Myometrial cell (primary cell): ENCODE measurements at places on chromosomes 5 and 9. TPM values are rescaled to one million over a fixed set of nuclear protein-coding genes. Genes with fewer than 3 reads are reported as not detected.

FOXD4 gene
- not detected in 2 replicates for total RNA-seq

ABO gene
- total RNA-seq = not detected in 2 replicates

PCDHB4 gene
- total RNA-seq = not detected in 2 replicates

SLC27A6 gene
- under 0.01 and 0.18 TPM in 2 replicates for total RNA-seq

PTGDS gene
- total RNA-seq = 16.1 and 28.3 TPM in 2 replicates

ADAMTS6 gene
- total RNA-seq = 17.3 and 28.2 TPM in 2 replicates

LRRTM2 gene
- total RNA-seq = not detected in 2 replicates

CAMK2A gene
- 0.18 and 0.29 TPM in 2 replicates for total RNA-seq

LOX gene
- total RNA-seq = 73.8 and 87.9 TPM in 2 replicates

RANBP3L gene
- not detected in 2 replicates for total RNA-seq

GGTA1 gene
- total RNA-seq = not detected in 2 replicates

SPINK4 gene
- not detected in 2 replicates for total RNA-seq

CER1 gene
- total RNA-seq = not detected in 2 replicates

LCN15 gene
- total RNA-seq = not detected in 2 replicates

SPATA31D4 gene
- total RNA-seq = not detected in 2 replicates

STK32A gene
- under 0.01 TPM in 2 replicates for total RNA-seq

HAVCR2 gene
- not detected in 2 replicates for total RNA-seq

RANBP17 gene
- 7.2 and 30.7 TPM in 2 replicates for total RNA-seq

MAP1B gene
- total RNA-seq = 70.0 and 84.2 TPM in 2 replicates

AMBP gene
- total RNA-seq = not detected in 2 replicates

ACTBL2 gene
- 3.2 and 5.1 TPM in 2 replicates for total RNA-seq

LRRC19 gene
- total RNA-seq = not detected in 2 replicates

FOXD1 gene
- 0.53 TPM in 1 of 2 replicates, not detected in the other for total RNA-seq

TRIP13 gene
- total RNA-seq = 48.1 and 51.9 TPM in 2 replicates

ACOT12 gene
- 0.18 TPM in 1 of 2 replicates, not detected in the other for total RNA-seq

SPATA31A3 gene
- not detected in 2 replicates for total RNA-seq

GDA gene
- 0.18 TPM in 1 of 2 replicates, not detected in the other for total RNA-seq

AGXT2 gene
- not detected in 2 replicates for total RNA-seq

MZB1 gene
- total RNA-seq = 0.29 TPM in 1 of 2 replicates, not detected in the other

GCNT1 gene
- total RNA-seq = 55.4 and 64.5 TPM in 2 replicates

GMCL2 gene
- total RNA-seq = not detected in 2 replicates

NEUROG1 gene
- not detected in 2 replicates for total RNA-seq

F12 gene
- total RNA-seq = 2.8 TPM in 1 of 2 replicates, not detected in the other

INSL4 gene
- total RNA-seq = not detected in 2 replicates

ZBTB26 gene
- 1.2 and 2.1 TPM in 2 replicates for total RNA-seq

TSSK1B gene
- not detected in 2 replicates for total RNA-seq

FOXE1 gene
- not detected in 2 replicates for total RNA-seq

COL5A1 gene
- total RNA-seq = 152 and 212 TPM in 2 replicates

DNAJA1 gene
- 82.7 and 92.0 TPM in 2 replicates for total RNA-seq

ENTPD2 gene
- total RNA-seq = 0.58 TPM in 1 of 2 replicates, not detected in the other

APC gene
- 14.4 and 23.2 TPM in 2 replicates for total RNA-seq

PCDHB7 gene
- total RNA-seq = under 0.01 and 1.4 TPM in 2 replicates

SV2C gene
- total RNA-seq = not detected in 2 replicates

SLC6A7 gene
- total RNA-seq = not detected in 2 replicates

RALGPS1 gene
- 1.1 and 2.0 TPM in 2 replicates for total RNA-seq

HNRNPH1 gene
- 228 and 290 TPM in 2 replicates for total RNA-seq

PDZD2 gene
- total RNA-seq = 1.2 and 1.4 TPM in 2 replicates

IL3 gene
- total RNA-seq = not detected in 2 replicates

ZNF883 gene
- 1.7 and 3.7 TPM in 2 replicates for total RNA-seq

GLRA1 gene
- total RNA-seq = not detected in 2 replicates

GARIN3 gene
- total RNA-seq = not detected in 2 replicates

CHSY3 gene
- 2.9 and 5.0 TPM in 2 replicates for total RNA-seq

PTGR1 gene
- total RNA-seq = 106 and 114 TPM in 2 replicates

PRSS3 gene
- 50.3 and 60.5 TPM in 2 replicates for total RNA-seq

TAF11L10 gene
- total RNA-seq = not detected in 2 replicates

IL17B gene
- not detected in 2 replicates for total RNA-seq
